NCI-H1930 (cell line): ENCODE measurements at places on chromosomes 2 and 18.

- DNase-seq: no peak
Measured at GRCh38 chr18:42228581-42228980, 273.5 kb downstream of the PIK3C3 start.

DNA sequence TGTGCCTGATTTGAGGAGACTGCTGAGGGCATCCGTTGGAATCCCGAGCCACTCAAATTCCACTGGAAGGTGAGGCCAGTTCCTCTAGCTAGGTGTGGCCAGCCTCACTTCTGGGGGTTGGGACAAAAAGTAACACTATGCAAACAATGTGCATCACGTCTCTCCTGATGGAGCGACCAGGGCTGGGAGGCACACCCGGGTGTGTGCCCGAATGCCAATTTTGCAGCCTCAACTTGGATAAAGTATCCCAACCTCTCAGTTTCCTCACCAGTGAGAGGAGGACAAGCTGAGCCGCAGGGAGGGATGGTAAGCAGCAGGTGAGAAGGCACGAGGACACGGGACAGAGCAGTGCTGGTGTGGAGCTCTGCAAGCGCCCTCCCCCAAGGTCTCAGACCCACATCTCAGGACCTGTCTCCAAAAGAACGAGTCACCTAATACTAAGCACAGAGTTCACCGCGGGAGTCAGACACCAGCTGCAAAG lies 218.3 kb downstream of the HAUS1 start:
- DNase-seq: no peak

- no peak for DNase-seq
Measured at GRCh38 chr18:42030586-42031182, 75.7 kb downstream of the PIK3C3 start.

DNA sequence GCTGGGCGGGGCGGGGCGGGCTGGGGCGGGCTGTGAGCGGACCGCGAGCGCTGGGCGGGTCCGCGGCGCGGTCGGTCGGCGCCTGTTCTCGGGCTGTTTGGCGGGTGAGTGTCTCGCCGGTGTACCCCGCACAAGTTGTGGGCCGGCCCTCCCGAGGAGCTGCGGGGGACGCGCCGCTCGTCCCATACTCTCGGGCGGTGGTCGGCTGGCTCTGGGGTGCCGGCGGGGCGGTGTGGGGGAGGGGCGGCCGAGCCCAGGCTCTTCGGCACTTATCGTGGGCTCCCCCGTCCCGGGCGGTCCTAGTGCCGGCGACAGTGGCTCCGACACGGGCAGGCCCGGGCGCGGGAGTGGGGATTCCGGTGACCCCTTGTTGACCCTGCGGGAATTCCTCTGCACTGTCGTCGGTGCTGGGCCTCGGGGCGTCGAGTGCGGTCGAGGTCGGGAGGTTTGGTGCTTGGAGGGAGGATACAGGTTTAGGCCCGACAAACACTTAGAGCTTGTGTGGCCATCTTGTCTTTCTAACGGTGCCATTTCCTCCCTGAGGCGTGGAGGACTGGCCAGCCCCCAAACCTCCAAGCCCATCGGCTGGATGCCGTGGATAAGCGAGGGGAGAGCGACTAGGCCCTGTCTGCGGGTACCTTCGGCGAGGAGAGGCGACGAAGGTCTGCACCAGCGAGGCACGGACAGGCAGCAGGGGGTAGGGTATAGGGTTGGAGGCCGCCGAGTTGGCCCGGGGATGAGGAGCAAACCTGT lies at the start of gene SEPTIN2:
SEPTIN2 (plus strand) TSS at position 47 of the 753 bp plus-strand sequence. CDS start 8,308 bp downstream, outside the sequence.
- DNase-seq: no peak

GRCh38 chr18:44735096-44735495 lies 54.4 kb downstream of the SETBP1 start:
- no peak for DNase-seq

DNA sequence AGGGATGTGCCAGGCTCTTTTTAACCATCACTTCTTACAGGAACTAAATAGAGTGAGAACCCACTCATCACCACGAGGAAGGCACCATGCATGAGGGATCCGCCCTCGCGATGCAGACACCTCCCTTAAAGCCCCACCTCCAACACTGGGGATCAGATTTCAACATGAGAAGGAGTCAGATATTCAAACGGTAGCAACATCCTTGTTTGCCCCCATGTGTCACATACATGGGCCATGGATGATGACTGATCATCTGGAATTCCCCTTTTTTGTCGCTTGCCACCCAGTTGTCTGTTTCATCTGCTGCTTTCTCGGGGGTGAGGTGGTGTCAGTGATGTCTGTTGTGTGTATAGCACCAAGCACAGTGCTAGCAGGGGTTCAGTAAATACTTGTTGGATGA lies 57.9 kb downstream of the NCK2 start:
- no peak for DNase-seq

- DNase-seq: no peak
Measured at GRCh38 chr2:100240386-100240785, 81.9 kb downstream of the LONRF2 start.
